Large intestine (tissue), 12 donors: ENCODE measurements at places on chromosomes 2 and 18.

DNA sequence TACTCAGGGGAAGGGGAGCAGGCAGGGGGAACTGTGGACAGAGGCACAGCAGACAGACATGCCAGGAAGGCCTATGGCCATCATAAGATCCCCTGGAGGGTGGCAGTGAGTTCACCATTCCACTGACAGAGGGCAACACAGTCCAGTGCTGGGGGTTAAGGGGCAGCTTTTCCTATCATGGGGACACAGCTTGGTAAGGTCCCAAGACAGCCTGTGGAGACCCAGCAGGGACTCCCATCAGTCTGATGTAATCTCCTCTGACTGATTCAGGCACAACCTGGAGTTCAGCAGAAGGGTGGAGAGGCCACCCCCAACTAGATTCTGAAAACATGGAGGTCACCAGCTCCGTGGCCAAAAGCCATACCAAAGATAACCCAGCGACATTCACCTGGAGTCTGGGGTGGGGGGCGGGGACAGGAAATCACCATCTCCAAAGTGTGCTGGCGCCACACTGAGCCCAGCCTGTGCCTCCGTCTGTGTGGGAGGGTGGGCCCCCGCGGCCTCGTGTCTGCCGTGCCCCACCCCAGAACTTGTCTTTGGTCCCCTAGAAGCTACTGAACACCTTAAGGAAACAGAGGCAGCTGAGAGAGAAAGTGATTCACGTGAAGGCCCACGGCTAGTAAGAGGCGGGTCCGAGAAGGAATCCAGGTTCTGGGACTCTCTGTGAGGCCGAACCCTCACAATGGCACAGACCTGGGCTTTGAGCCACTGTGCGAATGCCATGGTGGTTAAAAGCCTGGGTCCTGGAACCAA, 28.6 kb downstream of the DNMT3A start:
- DNase-seq, result no peak

DNA sequence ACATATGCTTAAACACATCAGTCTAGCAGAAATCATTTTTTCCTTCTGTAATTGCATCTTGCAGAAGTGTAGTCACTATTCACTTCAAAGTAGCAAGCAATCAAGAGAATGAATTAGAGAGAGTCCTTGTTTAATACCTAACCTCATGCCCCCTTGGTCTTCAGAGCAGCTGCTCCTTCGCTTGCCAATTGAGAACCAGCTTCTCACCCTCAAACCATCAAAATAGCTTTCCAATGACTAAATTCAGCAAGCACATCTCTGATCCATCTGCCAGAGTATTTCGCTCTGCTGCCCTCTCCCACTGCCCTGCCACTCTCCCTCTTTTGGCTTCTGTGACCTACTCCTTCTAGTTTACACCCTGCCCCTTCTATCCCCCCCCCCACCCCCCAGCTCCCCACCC, 120.7 kb upstream of the AGAP1 start:
- DNase-seq, result no peak

DNA sequence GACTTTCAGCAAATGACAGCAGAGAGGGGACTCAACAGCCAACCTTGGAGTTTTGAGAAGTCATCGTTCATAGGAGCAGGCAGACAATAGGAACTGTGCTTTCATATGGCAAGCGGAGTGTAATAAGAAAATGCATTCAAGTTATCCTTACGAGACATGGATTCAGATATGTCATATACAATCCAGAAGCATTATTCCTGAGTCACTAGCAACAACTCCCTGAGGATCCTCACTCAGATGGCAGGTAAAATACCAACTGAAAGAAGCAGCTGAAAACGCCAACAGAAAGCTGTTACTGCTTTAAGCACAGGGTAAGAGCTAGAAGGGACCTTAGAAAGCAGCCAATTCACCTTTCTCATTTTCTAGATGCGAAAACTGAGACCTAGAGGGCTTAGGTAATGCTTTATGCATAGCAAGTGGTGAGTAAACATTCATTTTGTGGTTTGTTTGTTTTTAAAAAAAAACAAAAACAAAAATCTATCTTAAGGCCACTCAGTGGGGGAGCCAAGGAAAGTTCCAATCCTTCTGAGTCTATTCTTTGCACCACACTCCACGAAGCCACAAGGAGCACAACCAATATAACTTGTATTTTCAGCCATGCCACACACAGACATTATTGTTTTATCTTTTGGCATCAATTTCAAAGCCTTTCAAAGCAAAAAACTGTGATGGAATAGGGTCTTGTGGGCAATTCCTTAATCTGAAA, 89.1 kb upstream of the RIOK3 start:
- DNase-seq, result no peak

DNA sequence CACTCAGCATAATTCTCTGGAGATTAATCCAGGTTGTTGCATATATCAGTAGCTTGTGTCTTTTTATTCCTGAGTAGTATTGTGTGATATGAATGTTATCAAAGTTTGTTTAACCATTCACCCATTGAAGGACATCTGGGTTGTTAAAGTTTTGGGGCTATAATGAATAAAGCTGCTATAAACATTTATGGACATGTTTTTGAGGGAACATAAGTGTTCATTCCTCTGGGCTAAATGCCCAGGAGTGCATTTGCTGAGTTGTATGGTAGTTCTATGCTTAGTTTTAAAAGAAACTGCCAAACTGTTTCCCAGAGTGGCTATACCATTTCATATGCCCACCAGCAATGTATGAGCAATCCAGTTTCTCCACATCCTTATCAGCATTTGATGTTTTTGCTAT, 21.8 kb upstream of the KCNJ13 start:
- DNase-seq, result no peak

DNA sequence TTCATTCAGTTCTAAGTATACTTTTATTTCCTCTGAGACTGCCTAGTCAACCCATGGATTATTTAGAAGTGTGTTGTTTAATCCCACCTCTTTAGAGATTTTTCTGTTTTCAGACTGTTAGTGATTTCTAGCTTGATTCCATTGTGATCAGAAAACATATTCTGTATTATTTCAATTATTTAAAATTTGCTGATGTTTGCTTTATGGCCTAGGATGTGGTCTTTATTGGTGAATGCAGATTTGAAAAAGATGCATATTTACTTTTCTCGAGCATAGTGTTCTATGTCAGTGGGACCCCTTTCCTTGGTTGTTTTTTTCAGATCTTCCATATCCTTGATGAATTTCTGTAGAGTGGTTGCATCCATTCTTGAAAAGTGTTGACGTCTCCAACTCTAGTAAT, 487.2 kb upstream of the HS6ST1 start:
- no peak for DNase-seq

DNA sequence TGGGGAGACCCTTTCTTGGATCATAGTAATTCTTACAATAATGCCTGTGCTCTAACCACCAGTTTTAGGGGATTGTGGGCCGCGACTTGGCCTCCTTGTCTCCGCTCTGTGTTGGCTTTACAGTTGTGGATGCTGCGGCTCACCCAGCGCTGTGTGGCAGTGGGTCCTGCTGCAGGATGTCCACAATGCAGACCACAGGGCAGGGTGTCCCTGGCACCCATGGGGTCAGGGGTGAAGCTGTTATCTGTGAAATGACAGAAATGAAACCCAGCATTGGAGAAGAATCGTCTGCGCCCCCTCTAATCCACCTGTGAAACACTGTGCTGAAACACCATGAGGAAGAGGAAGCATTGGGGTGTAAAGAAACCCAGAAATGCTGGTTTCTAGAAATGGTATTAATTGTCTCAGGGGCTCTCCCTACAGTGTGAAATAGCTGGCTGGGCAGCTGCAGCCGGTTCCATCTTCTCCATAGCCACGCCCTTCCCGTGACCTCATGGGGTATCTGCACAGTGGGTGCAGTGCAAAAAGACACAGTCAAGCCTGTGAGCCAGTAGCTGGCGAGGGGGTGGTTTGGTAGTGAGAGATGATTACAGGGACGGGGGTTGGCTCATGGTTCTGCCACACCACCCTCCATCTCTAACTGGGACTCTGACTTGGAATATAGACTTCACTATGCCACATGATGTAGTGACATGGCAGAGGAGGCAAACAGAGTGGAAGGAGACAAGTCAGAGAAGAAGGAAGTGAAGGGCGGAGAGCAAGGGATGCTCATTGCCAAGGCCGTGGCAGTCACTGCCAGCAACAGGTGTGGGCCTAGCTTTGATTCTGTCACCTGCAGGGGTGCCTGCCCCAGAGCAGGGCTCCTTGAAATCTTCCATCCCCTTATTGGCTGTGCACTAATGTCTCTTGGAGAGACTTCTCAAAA, 16.2 kb downstream of the INPP4A start:
- no peak for DNase-seq

GRCh38 chr2:204116159-204116792, 179.7 kb downstream of the ICOS start:
- DNase-seq, result no peak

- DNase-seq, result peak; percentile 88
These were observed 9.6 kb downstream of the IRS1 start for GRCh38 chr2:226790011-226790410.
